Stimulated activated CD8-positive, alpha-beta memory T cell treated with anti-CD3 and anti-CD28 coated beads, Interleukin-15, amount 100 ng/mL, for 4 hours (primary cell): ENCODE measurements at places on chromosomes 4 and X.
A peak's percentile ranks its signal among the peaks of the same experiment; 100 is the strongest.

- no peak for DNase-seq
These were observed 14.0 kb downstream of the APOOL start for GRCh38 chrX:85017721-85018120.

GRCh38 chr4:40299811-40300292 lies 35.3 kb upstream of the CHRNA9 start:
- no peak for DNase-seq

DNA sequence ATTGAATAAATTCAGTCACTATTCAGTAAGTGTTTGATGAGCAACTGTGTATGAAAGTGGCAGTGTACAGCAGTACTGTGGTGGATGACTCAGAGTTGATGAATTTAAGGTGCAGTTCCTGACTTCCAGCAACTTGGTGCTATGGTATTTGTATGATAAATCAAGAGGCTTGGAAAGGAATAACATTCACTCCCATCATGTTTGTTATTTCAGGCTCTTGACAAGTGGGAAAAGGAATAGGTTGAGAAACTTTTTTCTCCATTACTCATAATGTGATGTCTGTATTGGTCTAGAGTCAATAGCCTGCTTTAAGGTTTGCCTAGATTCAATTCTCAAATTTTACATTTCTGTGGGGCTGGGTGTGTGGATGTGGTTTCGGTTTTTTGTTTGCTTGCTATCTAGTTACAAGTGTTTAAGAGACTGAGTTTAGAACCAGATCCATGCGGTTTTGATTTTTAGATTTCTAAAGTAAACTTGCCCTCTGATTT lies 35.1 kb upstream of the CYP2U1 start:
- DNase-seq: no peak

GRCh38 chr4:38040619-38041018 lies 80.4 kb downstream of the PTTG2 start:
- no peak for DNase-seq

- no peak for DNase-seq
These were observed 266.1 kb upstream of the GPC4 start for GRCh38 chrX:133681421-133681820.

- peak; percentile 41 for DNase-seq
These were observed 8.1 kb upstream of the DCTD start for GRCh38 chr4:182925298-182925757.

DNA sequence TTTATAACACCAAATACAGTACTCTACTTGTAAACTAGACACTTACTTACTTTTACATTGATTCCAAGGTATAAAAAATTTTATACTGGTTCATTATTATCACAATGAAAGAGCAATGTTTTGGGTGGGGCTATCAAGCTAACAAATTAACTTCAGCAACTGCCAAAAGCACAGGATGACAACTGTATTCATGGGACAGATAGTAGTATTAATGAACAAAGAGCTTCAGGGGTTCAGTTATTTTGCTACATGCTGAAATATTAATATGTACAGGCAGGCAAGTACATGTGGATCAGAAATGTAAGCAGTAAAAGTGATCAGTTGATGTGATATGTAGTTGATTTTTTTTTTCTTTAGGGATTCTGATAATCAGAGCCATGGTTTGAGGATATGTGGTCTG lies 112.9 kb downstream of the NAA11 start:
- DNase-seq: no peak

DNA sequence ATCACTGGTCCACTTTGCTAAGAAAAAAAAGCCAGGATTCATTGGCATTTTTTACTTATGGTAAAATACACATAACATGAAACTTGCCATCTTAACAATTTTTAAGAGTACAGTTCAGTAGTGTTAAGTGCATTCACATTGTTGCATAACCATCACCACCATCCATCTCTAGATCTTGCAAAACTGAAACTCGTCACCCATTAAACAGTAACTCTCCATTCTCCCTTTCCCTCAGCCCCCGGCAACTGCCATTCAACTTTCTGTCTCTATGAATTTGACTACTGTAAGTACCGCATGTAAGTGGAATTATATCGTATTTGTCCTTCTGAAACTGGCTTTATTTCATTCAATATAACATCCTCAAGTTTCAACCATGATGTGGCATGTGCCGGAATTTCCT lies 56.3 kb upstream of the LNX1 start:
- DNase-seq: no peak

- DNase-seq: no peak
These were observed 1872.6 kb downstream of the ARAP2 start for GRCh38 chr4:34371676-34372075.

- no peak for DNase-seq
These were observed at the start of gene BTC for GRCh38 chr4:74794382-74795010. Gene BTC, minus strand, starts transcription at chr4:74794523. Its CDS starts 198 bp downstream, at chr4:74794325.

DNA sequence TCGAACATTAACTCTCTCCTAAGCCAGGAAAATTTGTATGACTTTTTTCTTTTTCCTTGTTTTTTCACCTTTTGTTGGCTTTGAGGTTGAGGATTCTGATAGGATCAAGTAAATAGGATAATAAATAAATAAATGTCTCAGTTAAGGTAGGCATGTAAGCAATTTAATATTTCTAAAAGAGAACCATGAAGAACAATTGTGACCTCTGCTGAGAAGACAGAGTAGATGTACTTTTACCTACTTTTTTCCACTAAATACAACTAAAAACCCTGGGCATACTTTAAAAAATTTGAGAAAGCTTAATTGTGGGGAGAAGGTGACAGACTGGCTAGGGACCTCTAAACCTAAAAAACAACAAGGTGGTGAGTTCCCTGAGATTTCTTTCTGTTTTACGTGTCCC lies 31.6 kb upstream of the CLNK start:
- DNase-seq: no peak

DNA sequence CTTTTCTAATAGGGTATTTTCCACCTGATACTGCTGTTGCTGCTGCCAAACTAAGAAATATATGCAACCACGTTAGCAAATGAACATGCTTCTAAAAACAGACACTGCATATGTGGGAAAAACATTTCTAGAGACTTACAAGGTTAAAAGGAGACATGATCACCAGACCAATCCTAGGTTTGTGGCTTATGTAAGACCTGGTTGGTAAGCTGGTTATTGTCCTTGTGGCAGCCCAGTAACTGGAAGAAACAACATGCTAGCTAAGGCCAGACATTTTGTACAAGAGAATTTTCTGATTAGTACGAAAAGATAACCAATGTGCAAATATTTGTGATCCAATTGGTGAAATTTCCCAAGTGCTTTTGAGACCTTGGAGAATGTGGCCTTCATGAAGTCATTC lies 112.0 kb downstream of the AFF2 start:
- DNase-seq: no peak
